ENCODE measurements at places on chromosomes 13 and 19. TPM values are rescaled to one million over a fixed set of nuclear protein-coding genes. Genes with fewer than 3 reads are reported as not detected.

The KEAP1 gene
- 35.8 TPM for polyA plus RNA-seq

The ADGRE1 gene
- not detected for polyA plus RNA-seq

The SMIM17 gene
- 0.13 TPM for polyA plus RNA-seq

The SLC5A5 gene
- polyA plus RNA-seq = not detected

The SHISA2 gene
- polyA plus RNA-seq = 0.18 TPM

The FREM2 gene
- 0.03 TPM for polyA plus RNA-seq

The SHANK1 gene
- polyA plus RNA-seq = 0.82 TPM

DNA sequence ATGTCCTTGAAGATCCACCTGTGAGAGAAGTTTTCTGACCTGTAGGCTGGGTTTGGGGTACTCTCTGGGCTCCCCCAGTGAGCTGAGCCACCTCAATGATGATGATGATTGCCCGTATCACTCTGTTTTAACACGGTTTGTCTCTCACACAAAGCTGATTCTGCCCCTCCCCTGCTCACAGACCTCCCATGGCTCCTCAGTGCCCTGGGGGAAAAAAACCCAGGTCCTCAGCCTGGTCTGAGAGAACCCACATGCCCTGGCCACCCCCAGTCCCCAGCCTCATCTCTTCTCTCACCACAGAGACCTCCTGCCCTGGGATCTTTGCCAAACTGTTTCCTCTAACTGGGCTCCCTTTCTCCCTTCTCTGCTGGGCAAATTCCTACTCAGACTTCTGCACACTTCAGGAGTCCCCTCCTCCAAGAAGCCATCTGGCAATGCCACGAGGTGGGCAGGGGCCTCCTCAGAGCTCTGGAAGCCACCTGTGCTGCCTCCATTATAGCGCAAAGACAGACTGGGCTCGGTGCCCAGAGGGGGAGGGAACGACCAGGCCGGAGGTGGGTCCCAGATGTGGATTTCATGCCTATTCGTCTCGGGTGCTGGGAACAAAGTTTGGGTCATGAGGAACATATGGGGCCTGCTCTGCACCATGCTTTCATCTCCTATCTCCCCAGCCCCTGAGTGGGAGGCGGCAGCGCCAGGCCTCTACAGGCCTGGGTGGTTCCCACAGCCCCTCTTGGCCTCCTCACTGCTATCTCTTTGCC lies 8.5 kb upstream of the CA11 start:
- no peaks in the 10 kb centered on the region for H3K36me3 ChIP-seq
- DNase-seq = no peak
- H3K4me1 ChIP-seq = peaks cover 7% of the 10 kb centered on the region

GRCh38 chr13:44293908-44294735 lies 79.5 kb upstream of the SERP2 start:
- H3K36me3 ChIP-seq = no peaks in the 10 kb centered on the region
- H3K27me3 ChIP-seq = no peaks in the 10 kb centered on the region
- H3K4me3 ChIP-seq = no peak overlapping the region
- H3K4me1 ChIP-seq = peaks cover 5% of the 10 kb centered on the region
- no peak overlapping the region for H3K27ac ChIP-seq
- no peak for DNase-seq

DNA sequence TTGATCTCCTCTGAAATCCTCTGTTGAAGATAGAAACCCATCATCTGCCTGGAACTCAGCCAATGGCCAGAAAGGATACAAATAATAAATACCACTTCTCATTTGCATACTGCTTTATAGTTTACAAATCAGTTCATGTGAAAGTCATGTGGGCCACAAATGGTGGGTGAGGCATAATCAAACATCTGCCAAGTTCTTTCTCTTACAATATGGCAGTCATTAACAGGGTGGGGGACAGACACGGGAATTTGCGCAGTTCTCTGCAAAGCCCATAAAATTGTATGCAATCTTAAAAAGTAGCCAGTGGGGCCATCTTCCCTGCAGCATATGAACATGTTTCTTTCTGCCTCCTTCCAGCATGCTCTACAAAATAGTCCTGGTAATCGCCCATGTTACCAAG lies 59.6 kb downstream of the NUFIP1 start:
- H3K4me3 ChIP-seq = no peak overlapping the region
- H3K4me1 ChIP-seq = peaks cover 9% of the 10 kb centered on the region
- no peak for DNase-seq
- H3K36me3 ChIP-seq = no peaks in the 10 kb centered on the region

- H3K27me3 ChIP-seq = no peaks in the 10 kb centered on the region
- H3K36me3 ChIP-seq = no peaks in the 10 kb centered on the region
- no peak for DNase-seq
Observed at GRCh38 chr19:18644196-18645034, 7.6 kb downstream of the KLHL26 start.

- H3K36me3 ChIP-seq = no peaks in the 10 kb centered on the region
- DNase-seq = no peak
- no peak overlapping the region for H3K27ac ChIP-seq
- peaks cover 14% of the 10 kb centered on the region for H3K4me1 ChIP-seq
- H3K27me3 ChIP-seq = no peaks in the 10 kb centered on the region
- H3K4me3 ChIP-seq = peak overlapping the region; percentile 66
Observed at GRCh38 chr19:38869836-38870607, 8.1 kb downstream of the RINL start.

DNA sequence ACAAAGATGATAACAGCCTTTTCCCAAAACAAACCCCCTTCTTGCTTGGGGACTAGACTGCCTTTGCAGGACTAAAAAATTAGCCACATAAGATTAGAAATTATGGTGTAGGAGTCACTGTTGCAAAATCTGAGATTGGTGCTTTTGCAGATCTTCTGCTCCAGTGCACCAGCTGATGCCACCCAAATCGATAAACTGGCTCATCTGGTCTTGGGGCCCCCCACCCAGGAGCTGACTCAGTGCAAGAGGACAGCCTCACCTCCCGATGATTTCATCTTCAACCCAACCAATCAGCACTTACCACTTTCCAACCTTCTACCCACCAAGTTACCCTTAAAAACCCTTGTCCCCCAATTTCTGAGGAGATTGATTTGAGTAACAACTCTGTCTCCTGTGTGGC lies 47.1 kb upstream of the PEPD start:
- no peaks in the 10 kb centered on the region for H3K36me3 ChIP-seq
- H3K4me1 ChIP-seq = no peaks in the 10 kb centered on the region
- H3K27me3 ChIP-seq = no peaks in the 10 kb centered on the region
- no peak overlapping the region for H3K27ac ChIP-seq
- H3K4me3 ChIP-seq = no peak overlapping the region
- DNase-seq = no peak

DNA sequence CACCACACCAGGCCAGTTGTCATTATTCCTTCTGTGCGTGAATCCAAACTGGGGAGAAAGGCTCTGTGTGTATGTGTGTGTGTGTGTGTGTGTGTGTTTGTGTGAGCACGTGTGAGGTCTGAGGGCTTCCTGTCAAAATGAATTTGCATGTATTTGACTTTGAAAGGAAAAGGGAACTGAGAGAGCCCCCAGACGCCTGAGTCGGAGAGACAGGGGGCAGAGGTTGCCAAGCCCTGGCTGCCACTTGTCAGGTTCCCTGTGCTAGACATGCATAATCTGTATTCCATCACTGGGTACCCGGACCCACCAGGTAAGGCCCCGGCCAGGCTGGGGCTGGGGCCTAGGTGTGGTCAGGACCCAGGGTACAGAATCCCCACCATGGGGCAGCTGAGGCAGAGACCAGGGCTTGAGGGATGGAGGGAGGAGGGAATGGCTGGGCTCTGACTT lies at the start of gene CLEC17A:
TSS of gene CLEC17A (plus strand) at position 191 of the 447 bp plus-strand sequence. CDS start at position 268, 77 bp downstream.
- no peak for DNase-seq
- H3K27ac ChIP-seq = no peak within 1 kb of the TSS
- no peaks in the 10 kb centered on the region for H3K36me3 ChIP-seq
- H3K4me3 ChIP-seq = no peak within 1 kb of the TSS

DNA sequence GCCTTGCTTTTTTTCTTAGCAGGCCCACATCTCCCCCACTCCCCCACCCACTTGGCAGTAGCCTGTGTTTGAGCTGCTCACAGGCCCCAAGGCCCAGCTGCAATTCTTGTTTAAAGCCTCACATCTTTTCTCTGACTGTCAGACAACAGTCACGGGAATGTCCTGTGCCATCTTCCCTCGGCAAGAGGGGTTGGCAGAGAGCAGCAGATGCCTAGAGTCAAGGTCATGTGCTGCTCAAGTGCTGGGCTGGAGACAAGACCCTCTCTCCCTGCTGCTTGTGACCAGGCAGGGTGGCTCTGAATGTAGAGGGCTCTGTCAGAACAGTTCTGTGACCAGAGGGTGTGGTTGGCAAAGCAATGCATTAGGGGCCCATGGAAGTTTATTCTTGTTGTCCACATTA lies 47.4 kb downstream of the BBC3 start:
- no peak overlapping the region for H3K4me3 ChIP-seq
- no peak overlapping the region for H3K27ac ChIP-seq
- no peaks in the 10 kb centered on the region for H3K4me1 ChIP-seq
- H3K36me3 ChIP-seq = peaks cover 2% of the 10 kb centered on the region
- no peak for DNase-seq

DNA sequence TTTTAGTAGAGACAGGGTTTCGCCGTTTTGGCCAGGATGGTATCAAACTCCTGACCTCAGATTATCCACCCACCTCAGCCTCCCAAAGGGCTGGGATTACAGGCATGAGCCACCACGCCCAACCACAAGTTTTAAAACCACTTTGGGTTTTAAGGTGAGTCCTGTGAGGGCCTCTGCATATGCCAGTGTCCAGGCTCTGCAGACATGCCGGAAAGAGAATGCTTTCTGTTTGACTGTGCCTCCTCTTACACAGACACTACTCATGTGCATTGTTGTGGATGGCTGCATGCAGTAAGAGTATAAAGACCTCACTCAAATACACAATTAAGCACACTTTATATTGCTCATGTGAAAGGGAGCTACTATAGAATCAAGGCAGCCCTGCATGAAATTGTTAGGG lies 20.8 kb upstream of the SLC25A30 start:
- H3K4me3 ChIP-seq = no peak overlapping the region
- DNase-seq = no peak
- no peak overlapping the region for H3K27ac ChIP-seq
- H3K4me1 ChIP-seq = no peaks in the 10 kb centered on the region
- H3K27me3 ChIP-seq = no peaks in the 10 kb centered on the region

- peak; percentile 64 for DNase-seq
- H3K27me3 ChIP-seq = no peaks in the 10 kb centered on the region
- no peaks in the 10 kb centered on the region for H3K4me1 ChIP-seq
- H3K36me3 ChIP-seq = peaks cover 3% of the 10 kb centered on the region
- peak within 1 kb of the TSS; percentile 61 for H3K27ac ChIP-seq
Observed at GRCh38 chr19:17226002-17226933, at the start of gene OCEL1. TSS of gene OCEL1 (plus strand) at chr19:17226226. CDS start at chr19:17226248, 22 bp downstream.

DNA sequence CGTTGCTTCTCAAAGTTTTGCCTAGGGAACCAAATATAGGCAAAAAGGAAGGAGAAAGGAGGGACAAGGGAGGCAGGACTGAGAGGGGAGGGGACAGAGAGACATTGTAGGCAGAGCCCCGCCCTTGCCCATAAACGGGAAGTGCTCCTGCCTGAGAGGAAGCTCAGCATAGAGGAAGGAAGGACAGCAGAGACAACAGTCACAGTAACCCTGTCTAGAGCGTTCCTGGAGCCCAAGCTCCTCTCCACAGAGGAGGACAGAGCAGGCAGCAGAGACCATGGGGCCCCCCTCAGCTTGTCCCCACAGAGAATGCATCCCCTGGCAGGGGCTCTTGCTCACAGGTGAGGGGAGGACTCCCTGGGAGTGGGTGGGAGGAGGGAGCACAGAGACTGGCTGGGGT lies at the start of gene CEACAM21:
TSS of gene CEACAM21 (plus strand) at position 169 of the 400 bp plus-strand sequence. CDS start at position 278, 109 bp downstream.
- no peak within 1 kb of the TSS for H3K27ac ChIP-seq
- no peaks in the 10 kb centered on the region for H3K4me1 ChIP-seq
- peaks cover 11% of the 10 kb centered on the region for H3K27me3 ChIP-seq
- no peak within 1 kb of the TSS for H3K4me3 ChIP-seq
- no peaks in the 10 kb centered on the region for H3K36me3 ChIP-seq

DNA sequence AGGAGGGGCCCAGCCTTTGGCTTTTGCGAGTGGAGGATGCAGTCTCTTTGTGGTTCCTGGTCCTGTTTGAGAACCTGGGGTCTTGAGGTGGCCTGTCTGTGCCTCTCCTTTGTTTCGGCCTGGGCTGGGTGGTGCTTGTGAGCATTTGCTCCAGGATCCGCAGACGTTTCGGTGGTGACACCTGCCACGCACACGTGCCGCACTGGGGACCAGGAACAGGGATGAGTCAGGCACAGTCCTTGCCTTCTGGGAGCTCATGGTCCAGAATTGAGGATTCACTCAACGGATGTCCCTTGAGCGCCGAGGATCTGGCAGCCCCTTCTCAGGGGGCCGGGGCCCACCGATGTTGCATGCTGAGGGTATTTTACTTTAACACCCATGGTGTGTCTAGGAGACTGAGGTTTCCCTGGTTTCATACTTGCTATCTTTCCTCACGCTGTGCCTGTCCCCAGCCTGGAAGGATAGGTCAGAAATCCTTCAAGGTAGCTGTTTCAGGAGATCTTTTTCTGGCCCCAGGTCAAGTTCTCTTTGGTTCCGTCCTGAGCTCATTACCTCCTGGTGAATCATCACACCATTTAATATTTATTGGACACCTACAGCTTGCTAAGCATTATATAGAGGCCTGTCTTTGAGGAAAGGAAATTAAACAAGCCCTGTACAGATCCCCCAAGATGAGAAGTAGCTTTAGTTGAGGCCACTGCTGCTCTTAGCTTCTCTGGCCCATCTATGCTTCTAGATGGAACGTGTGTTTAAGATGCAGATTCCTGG lies 5.1 kb downstream of the HDGFL2 start:
- no peaks in the 10 kb centered on the region for H3K27me3 ChIP-seq
- no peak for DNase-seq
- no peak overlapping the region for H3K4me3 ChIP-seq
- H3K27ac ChIP-seq = no peak overlapping the region
- peaks cover 8% of the 10 kb centered on the region for H3K4me1 ChIP-seq
- H3K36me3 ChIP-seq = peaks cover 19% of the 10 kb centered on the region

- peak overlapping the region; percentile 36 for H3K4me3 ChIP-seq
- H3K4me1 ChIP-seq = peaks cover 66% of the 10 kb centered on the region
- DNase-seq = no peak
- H3K36me3 ChIP-seq = peaks cover 11% of the 10 kb centered on the region
- H3K27me3 ChIP-seq = no peaks in the 10 kb centered on the region
- peak overlapping the region; percentile 76 for H3K27ac ChIP-seq
Observed at GRCh38 chr19:4380254-4380727, 20.1 kb downstream of the SH3GL1 start.

DNA sequence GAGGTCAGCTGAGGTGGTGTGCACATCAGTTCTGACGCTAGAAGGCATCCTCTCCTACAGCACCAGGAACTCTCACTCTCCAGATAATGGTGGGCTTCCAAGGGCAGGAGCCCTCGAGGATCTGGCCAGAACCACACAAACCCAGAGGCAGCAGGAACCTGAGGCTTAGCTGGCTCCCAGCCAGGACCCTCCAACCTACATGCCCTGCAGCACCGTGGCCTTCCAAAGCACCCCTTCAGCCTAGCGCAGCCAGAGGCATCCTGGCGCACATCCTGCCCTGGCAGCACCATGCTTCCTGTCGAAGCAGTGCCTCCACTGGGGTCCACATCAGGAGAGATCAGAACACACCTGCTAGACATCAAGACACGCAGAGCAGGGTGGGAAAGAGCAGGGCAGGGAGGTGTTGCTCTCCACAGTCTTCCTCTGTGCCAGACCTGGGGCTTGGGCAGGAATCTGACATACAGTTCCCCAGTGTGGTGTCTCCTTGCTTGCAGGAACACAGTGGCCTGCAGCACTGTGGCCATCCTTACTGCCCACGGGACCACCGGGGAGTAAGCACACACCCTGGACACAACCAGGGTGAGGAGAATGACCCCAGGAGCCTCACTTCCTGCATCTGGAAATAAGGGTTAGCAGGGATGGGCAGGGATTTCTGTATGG lies 21.7 kb downstream of the TUBA3C start:
- no peak overlapping the region for H3K4me3 ChIP-seq
- no peak for DNase-seq
- no peak overlapping the region for H3K27ac ChIP-seq
- H3K36me3 ChIP-seq = no peaks in the 10 kb centered on the region
